T-helper 17 cell (primary cell): ENCODE measurements at places on chromosomes 5 and 9.

GRCh38 chr5:154206311-154206710 is 15.8 kb downstream of the GALNT10 start:
- peaks cover 43% of the 10 kb centered on the region for H3K4me1 ChIP-seq
- peak overlapping the region; percentile 67 for H3K27ac ChIP-seq
- DNase-seq: no peak
- no peak overlapping the region for H3K4me3 ChIP-seq

- no peaks in the 10 kb centered on the region for H3K4me1 ChIP-seq
- no peak overlapping the region for H3K4me3 ChIP-seq
- DNase-seq: no peak
- no peak overlapping the region for H3K27ac ChIP-seq
- H3K36me3 ChIP-seq: no peaks in the 10 kb centered on the region
These were observed 22.4 kb downstream of the SLC9A3 start for GRCh38 chr5:501831-502184.

DNA sequence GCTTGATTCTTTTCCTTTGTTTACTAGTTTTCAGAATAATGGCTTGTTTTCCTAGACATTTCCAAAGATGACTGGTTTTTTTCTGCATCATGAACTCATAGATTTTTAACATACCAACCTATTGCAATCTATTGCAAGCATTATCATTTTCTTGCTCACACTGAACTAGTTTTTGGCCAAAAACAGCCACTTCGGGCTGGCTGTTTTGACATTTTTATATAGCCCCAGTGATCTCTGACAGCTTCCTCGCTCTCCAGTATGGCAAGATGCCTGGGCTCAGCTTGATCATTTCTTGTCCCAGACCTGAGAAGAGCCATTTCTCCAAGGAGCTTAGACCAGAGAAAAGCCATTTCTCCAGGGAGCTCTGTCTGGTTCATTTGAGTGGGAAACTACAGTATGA is 94.3 kb upstream of the MAMDC2 start:
- H3K36me3 ChIP-seq: no peaks in the 10 kb centered on the region
- H3K27me3 ChIP-seq: peaks cover 13% of the 10 kb centered on the region
- H3K27ac ChIP-seq: no peak overlapping the region
- H3K4me3 ChIP-seq: no peak overlapping the region
- no peaks in the 10 kb centered on the region for H3K4me1 ChIP-seq

DNA sequence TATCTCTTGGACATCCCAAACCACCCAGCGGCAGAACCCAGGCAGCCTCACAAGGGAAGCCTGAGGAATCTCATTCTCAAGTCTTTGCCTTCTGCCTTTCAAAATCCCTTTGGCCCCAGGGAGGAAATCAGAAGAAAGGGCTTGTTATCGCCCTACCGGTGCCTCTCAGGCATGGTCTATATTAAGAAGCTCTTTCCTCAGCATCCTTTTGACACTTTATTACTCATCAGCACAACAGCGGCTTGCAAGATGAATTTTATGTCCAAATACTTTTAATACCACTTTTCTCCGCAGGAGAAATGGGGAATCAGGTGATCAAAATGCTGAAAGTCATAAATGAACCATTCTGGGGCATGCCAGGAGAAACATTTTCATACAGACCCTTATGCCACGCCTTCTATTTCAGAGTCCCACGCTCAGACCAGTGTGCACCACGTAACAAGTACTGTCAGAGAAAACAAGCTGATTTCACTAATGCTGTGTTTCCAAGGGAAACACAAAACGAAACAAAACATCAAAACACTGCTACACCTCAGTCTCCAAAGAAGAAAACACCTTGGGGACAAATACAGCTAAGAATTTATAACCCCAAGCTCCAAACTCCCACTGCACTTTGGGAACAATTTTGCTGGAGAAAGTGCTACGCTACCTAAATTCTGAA is 30.0 kb downstream of the RAPGEF1 start:
- H3K4me1 ChIP-seq: peaks cover 58% of the 10 kb centered on the region
- H3K4me3 ChIP-seq: peak overlapping the region; percentile 84
- DNase-seq: peak; percentile 36

- no peak for DNase-seq
- no peaks in the 10 kb centered on the region for H3K27me3 ChIP-seq
- no peak overlapping the region for H3K4me3 ChIP-seq
- peaks cover 7% of the 10 kb centered on the region for H3K4me1 ChIP-seq
- no peak overlapping the region for H3K27ac ChIP-seq
These were observed 3.7 kb downstream of the PKN3 start for GRCh38 chr9:128706045-128706444.
